ENCODE measurements at places on chromosomes 5 and 9.

DNA sequence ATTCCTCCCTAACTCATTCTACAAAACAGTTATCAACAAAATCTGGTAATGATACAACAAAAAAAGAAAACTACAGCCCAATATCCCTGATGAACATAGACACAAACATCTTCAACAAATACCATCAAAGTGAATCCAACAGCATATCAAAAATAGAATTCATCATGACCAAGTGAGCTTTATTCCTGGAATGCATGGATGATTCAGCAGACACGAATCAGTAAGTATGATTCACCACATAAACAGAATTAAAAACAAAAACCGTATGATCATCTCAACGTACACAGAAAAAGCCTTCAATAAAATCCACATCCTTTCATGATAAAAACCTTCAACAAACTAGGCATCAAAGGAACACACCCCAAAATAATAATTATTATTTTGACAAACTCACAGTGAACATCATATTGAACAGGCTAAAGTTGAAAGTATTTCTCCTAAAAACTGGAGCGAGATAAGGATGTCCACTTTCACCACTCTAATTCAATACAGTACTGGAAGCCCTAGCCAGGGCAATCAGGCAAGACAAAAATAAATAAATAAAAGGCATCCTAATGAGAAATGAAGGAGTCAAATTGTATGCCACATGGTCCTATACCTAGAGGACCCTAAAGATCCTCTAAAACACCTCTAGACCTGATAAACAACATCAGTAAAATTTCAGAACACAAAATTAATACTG, 305.1 kb upstream of the RGMB start:
- peak; percentile 88 for DNase-seq

GRCh38 chr5:103461243-103461642, 101.3 kb downstream of the NUDT12 start:
- peak; percentile 97 for DNase-seq

DNA sequence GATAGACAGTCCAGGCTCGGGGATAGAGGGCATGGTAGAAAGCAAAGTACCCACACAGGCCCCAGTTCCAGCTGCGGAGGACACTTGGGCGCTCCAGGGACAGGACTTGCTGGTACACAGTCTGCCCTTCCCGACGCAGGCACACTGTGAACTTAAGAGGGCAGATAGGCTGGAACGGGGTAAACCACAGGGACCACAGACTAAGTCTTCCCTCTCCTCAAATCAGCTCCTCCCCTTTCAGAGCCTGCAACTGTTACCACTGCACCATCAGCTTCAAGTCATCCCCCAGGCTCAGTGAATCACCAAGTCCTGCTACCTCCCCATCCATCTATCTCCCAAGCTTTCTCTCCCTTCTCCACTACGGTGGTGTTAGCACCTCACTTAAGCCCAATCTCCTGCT, 7.3 kb downstream of the GBA2 start:
- DNase-seq, result no peak

GRCh38 chr5:159198063-159199036, 11.0 kb downstream of the RNF145 start:
- no peak for DNase-seq

DNA sequence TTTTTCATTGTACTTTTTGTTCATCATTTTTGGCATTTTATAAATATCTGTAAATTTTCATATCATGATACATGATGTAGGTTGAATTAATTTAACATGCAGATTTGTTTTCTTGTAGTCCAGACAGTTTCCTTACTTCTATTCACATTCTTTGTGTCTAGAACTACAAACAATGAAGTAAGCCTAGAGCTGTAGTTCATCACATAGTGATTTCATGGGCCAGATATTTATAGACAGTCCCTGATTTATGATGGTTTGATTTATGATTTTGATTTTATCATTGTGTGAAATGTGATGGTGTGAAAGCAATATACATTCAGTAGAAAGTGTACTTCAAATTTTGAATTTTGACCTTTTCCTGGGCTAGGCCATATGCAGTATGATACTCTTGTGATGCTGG, 139.0 kb downstream of the ARHGEF28 start:
- DNase-seq, result peak; percentile 27

DNA sequence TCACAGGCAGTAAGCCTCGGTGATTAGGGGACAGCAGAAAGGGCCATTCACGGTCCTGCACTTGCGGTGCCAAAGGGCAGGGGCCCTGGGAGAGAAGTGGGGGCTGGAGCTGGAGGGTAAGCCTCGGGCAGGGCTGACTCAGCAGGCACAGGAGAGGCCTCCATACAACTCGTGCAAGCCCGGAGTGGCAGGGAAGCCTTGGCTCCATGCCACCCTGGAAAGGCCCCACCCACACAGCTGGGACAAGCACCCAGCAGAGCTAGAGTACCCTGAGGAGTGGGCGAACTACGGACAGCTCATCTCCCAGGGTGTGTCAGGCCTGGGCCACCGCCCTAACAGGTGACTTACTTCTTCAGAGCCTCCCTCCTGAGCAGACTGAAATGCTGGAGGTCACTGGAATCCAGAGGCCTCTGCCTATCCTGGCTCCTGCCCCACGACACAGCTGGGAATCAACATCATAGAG, 5.6 kb upstream of the CAMK2A start:
- DNase-seq, result peak; percentile 77

- no peak for DNase-seq
Measured at GRCh38 chr5:180376511-180376910, 23.4 kb upstream of the GFPT2 start.

- DNase-seq, result no peak
Measured at GRCh38 chr5:5480481-5481111, 58.1 kb downstream of the ICE1 start.

DNA sequence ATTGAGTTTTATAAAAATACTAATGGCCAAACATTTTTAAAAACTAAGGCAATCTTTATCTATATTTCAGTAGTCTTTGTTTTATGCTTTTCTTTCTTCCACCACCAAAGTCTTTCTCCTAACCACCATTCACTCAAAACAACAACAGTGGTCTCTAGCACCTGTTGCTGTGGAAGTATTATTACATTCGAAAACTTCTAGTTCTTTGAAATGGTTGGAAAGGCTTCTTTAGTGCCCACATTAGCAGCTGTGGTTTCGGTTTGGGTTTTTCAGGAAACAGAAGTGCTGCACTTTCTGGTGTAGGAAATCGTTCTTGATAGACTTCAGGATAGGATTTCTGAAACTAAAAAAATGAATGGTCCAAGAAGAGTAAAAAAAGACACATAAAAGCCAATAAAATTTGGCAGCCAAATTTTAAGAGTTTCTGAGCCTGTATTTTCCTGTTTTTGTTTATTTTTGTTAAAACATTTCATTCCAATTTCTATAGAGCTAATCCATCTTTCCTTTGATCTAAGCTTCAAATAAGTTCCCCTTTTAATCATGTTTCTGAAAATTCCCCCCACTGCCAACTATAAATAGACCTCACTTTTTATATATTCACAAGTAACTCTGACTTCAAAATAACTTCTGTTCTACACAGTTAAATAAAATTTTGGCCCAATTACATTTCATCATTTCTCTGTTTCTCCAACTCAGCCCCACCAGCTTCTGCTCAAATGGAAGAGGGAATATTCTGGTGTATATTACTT, 102.2 kb downstream of the DEPDC1B start:
- DNase-seq, result no peak

GRCh38 chr5:132087661-132088060, 14.1 kb downstream of the CSF2 start:
- no peak for DNase-seq

- peak; percentile 6 for DNase-seq
Measured at GRCh38 chr5:11803436-11803835, 100.8 kb downstream of the CTNND2 start.

GRCh38 chr9:78023003-78023741, 8.4 kb downstream of the GNAQ start:
- DNase-seq, result peak; percentile 36

GRCh38 chr9:90446200-90446948, 196.2 kb downstream of the DIRAS2 start:
- no peak for DNase-seq

GRCh38 chr9:23594421-23594820, 231.6 kb downstream of the ELAVL2 start:
- DNase-seq, result no peak

DNA sequence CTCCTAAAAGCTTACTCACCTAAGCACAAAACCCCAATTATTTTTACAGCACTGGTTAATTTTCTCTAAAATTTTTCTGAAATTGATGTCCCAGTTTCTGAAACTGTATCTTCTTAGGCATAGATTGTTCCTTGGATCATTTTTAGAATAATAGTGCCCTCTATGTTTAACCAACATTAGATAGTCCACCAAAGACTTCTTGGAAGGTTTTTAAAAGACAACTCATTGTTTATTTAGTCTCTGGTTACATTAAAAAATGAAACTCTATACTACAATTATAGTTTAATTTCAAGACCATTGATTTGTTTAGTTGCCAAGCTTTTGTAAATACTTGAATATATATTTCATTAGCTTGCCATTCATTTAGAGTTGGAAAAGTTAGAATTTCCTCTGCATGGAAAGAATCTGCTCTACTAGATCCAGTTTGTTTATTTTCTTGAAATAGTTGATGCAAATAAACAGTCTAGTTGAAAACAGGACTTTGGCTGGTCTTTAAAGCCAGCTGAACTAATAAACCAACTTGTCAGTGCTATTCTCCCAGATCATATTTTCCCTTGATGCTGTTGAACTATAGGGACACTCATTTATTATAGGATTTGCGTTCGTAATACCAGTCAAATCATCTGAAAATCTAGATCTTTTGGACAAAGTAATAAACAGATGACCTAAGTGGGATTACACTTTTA, 990.5 kb downstream of the TLE1 start:
- DNase-seq, result no peak

GRCh38 chr5:136089791-136090190, 42.9 kb upstream of the SMAD5 start:
- peak; percentile 26 for DNase-seq

- DNase-seq, result no peak
Measured at GRCh38 chr9:14554886-14555285, 138.3 kb downstream of the ZDHHC21 start.

DNA sequence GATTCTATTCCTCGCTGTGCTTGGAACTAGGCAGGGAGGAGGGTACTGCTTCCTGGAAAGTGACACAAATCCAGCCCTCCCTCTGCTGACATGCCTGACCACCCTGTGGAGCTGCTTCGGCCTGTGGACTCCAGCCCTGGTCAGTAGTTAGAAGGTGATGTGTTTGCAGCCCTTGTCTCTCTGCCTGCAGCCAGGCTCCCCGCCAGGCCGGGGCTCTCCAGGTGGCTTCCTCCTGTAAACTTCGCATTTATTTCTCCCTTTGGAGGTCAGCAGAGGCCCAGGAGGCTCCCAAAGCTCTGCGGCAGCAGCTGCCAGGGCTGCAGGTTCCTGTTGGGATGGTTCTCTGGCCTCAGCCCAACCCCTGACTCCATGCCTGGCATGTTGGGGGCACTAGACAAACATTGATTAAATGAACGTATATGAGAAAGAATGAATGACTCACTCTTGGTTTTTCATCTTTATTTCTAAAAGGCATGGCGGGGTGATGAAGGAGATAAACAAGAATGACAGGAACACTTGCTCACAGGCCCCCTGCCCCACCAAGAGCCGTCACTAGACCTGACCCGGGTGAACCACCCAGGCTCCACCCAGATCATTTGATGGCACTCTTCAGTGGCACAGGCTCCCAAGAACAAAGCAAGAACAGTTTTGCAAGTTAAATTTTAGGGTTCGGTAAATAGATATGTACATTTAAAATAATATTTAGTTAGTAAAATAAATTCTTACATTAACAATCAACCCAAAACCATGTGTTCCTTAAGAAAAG, 8.4 kb upstream of the IRX2 start:
- DNase-seq, result no peak

- DNase-seq, result no peak
Measured at GRCh38 chr5:42872865-42873264, 61.2 kb upstream of the SELENOP start.

- DNase-seq, result peak; percentile 80
Measured at GRCh38 chr5:40734986-40735385, 20.8 kb downstream of the TTC33 start.

GRCh38 chr9:127505396-127506116, 54.2 kb downstream of the LRSAM1 start:
- DNase-seq, result peak; percentile 55

DNA sequence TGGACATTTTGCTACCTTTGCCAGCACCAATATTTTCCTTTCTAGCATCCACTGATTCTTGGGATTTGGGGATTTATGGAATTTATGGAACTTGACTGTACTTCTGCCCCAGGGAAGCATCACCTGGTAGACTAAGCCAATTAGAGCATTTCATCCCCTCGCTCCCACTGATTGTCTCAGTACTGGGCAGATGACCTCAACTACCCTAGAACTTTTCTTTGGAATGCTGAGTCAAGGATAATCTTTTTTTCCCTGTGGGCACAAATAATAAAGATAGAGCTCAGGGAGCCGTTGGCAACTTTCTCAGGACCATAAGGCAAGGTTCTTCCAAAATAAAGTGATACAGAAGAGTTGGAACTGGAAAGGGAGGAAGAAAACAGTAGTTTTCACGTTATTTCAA, 438.4 kb downstream of the PLK2 start:
- DNase-seq, result peak; percentile 41

GRCh38 chr5:83488271-83488670, 16.7 kb downstream of the VCAN start:
- no peak for DNase-seq

DNA sequence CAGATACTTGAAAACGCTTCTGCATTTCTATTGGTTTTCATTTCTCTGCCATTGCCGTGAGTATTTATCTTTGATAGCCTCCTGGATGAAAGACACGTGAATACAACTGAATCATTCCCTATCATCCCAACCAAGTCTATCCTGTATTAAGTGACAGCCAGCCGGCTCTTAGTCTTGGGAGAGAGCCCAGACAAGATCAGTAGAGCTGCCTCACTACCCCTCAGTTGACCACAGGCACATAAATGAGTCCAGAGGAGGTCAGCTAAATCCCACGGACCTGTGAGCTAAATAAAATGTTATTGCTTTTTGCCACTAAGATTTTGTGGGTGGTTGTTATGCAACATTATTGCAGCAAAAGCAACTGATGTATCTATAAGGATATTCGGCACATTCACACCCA, 639.0 kb upstream of the ACO1 start:
- DNase-seq, result peak; percentile 18

GRCh38 chr5:82222597-82223574, 55.3 kb downstream of the RPS23 start:
- peak; percentile 7 for DNase-seq

DNA sequence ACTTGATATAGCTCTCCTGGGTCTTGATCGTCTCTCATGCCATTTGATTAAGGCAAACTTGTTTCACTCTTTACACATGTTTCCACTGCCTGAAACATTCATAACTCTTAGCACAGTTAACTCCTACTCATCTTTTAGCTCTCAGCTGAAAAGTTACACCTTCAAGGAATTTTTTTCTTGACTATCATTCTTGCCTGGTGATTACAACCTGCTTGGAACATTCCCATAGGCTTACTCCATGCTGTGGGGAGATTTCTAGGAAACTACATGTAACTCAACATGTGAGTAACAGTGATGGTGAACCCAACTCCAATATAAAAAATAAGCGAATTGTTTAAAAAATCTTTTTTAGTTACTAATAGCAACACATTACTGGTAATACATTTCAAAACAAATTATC, 224.1 kb upstream of the MPDZ start:
- no peak for DNase-seq

GRCh38 chr9:108035487-108035886, 545.9 kb upstream of the KLF4 start:
- DNase-seq, result no peak

GRCh38 chr9:82799286-82799685, 263.7 kb downstream of the RASEF start:
- DNase-seq, result peak; percentile 39
